ENCODE measurements at places on chromosomes 4 and X. TPM values are rescaled to one million over a fixed set of nuclear protein-coding genes. Genes with fewer than 3 reads are reported as not detected.

NALF2 gene
- under 0.01 TPM for total RNA-seq

HHIP gene
- total RNA-seq: 0.27 TPM

TEX13D gene
- total RNA-seq: not detected

FGFBP1 gene
- not detected for total RNA-seq
